Right cardiac atrium (tissue), 5 donors: ENCODE measurements at places on chromosomes 6 and 20. TPM values are rescaled to one million over a fixed set of nuclear protein-coding genes. Genes with fewer than 3 reads are reported as not detected.

DNA sequence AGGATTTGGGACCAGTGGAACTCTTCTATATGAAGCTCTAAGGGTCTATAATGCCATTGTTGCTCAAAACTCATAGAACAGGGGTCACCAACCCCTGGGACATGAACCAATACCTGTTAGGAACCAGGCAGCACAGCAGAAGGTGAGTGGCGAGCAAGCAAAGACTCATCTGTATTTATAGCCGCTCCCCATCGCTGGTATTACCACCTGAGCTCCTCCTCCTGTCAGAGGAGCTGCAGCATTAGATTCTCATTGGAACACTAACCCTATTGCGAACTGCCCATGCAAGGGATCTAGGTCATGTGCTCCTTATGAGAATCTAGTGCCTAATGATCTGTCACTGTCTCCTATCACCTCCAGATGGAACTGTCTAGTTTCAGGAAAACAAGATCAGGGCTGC lies 237.5 kb downstream of the C6orf118 start:
- DNase-seq = no peak

SIRPB1 gene
- 0.63 TPM for polyA plus RNA-seq

- DNase-seq = no peak
Observed at GRCh38 chr6:51342393-51342792, 523.7 kb downstream of the TFAP2B start.

DNA sequence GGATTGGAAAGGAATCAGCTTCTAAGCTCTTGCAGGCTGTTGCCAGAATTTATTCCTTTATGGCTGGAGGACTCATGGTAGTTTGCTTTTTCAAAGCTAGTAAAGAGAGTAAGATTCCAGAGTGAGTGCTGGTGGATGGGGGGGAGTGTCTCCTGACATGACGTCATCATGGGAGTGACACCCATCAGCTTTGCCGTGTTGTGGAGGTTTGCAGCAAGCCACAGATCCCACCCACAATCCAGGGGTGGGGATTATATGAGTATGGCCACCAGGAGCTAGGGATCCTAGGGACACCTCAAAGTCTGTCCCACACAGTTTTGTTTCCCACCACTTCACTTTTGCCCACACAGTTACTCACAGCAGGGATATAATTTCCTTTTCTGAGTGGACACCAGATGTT lies 28.7 kb upstream of the PMEPA1 start:
- no peak for DNase-seq

GRCh38 chr20:14518648-14519047 lies 181.2 kb upstream of the FLRT3 start:
- no peak for DNase-seq

CD40 gene
- 9.7 TPM for polyA plus RNA-seq

OARD1 gene
- 27.8 TPM for polyA plus RNA-seq

DNA sequence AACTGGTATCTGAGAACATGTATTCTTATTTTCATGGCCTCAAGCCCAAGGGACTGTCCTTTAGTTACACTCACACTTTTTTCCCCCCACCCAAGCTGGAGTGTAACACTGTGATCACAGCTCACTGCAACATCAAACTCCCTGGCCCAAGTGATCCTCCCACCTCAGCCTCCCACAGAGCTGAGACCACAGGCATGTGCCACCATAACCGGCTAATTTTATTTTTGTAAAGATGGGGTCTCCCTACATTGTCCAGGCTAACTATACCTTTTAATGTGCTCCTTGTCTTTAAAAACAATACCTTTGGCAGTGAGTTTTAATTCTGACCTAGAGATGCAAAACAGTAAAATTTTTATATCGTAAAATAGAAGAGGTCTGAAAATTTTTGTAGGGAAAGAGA lies 48.2 kb upstream of the FAM83C start:
- DNase-seq = no peak

- DNase-seq = no peak
Observed at GRCh38 chr20:48563191-48563870, 264.5 kb downstream of the PREX1 start.

GRCh38 chr6:46979206-46979605 lies 57.5 kb upstream of the ADGRF5 start:
- no peak for DNase-seq

DNA sequence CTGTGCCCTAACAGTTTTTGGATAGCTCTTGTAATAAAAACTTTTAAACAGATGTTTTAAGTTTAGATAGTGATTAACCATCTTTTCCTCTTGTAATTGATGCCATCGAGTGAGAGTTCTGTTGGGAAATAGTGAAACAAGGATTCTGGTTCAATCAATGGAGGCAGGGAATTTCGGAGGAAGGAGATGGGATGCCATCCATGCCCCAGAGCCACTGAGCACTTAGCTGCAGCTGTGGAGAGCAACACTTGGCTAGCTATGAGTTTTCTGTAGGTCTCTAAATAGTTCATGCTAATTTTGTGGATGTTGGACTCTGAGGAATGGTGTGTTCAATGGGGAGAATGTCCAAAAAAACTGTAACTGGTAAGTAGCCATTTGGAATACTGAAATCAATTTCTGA lies 16.7 kb downstream of the CBFA2T2 start:
- no peak for DNase-seq
